ENCODE measurements at places on chromosomes 2 and 18.

GRCh38 chr18:12769136-12769535, 66.3 kb downstream of the PSMG2 start:
- peaks cover 4% of the 10 kb centered on the region for H3K4me1 ChIP-seq
- H3K27ac ChIP-seq: no peak overlapping the region
- no peak for DNase-seq
- peaks cover 3% of the 10 kb centered on the region for H3K36me3 ChIP-seq

DNA sequence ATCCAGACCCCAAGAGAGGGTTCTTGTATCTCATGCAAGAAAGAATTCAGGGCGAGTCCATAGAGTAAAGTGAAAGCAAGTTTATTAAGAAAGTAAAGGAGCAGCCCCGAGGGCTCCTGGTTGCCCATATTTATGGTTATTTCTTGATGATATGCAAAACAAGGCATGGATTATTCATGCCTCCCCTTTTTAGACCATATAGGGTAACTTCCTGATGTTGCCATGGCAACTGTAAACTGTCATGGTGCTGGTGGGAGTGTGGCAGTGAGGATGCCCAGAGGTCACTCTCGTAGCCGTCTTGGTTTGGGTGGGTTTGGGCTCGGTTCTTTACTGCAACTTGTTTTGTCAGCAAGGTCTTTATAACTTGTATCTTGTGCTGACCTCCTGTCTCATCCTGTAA, 750.2 kb upstream of the FANCL start:
- no peaks in the 10 kb centered on the region for H3K36me3 ChIP-seq
- no peaks in the 10 kb centered on the region for H3K27me3 ChIP-seq
- H3K4me1 ChIP-seq: no peaks in the 10 kb centered on the region
- no peak overlapping the region for H3K27ac ChIP-seq

DNA sequence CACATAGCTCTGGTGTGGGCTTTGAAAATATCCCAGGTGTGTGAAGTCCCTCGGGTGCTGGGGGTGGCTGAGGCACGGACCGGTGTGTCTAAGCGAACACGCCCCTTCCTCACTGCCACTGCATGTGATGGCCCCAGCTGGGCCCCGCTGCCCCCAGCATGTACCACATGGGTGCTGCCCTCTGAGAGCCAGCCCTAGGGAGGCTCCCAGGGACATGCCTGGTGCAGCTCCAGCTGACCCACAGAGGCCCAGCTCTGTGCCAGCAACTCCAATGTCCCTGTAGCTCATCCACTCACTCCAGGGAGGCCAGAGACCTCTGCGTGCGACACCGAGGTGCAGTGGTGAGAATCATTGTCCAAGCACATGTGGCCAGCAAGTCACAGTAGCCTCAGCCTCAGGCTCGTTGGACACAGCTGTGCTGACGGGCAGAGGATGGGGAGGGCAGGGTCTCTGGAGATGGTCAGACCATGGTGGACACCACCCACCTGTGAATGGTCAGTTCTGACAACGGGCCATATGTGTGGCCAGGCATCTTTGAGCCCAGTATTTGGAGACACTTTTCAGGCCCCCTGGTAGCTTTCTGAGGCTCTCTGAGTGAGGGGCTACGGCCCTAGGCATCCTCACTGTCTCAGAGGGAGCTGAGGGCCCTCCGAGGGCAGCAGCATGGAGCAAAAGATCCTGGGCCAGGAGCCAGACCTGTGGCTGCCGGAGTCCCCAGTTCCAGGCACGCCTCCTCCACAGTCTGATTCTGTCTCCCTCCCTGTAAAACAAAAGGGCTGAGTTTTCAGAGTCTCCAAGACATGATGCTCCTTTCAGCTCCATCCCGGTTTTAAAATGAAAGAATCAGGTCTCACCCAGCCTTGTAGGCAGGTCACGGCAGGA, 220.7 kb downstream of the NDUFA10 start:
- H3K4me3 ChIP-seq: no peak overlapping the region
- H3K36me3 ChIP-seq: peaks cover 2% of the 10 kb centered on the region
- peaks cover 34% of the 10 kb centered on the region for H3K27me3 ChIP-seq
- no peak overlapping the region for H3K27ac ChIP-seq
- no peak for DNase-seq
- H3K4me1 ChIP-seq: peaks cover 4% of the 10 kb centered on the region

GRCh38 chr18:67354091-67354490, 162.4 kb downstream of the DSEL start:
- no peak overlapping the region for H3K27ac ChIP-seq
- peaks cover 3% of the 10 kb centered on the region for H3K4me1 ChIP-seq
- H3K4me3 ChIP-seq: no peak overlapping the region
- H3K36me3 ChIP-seq: no peaks in the 10 kb centered on the region

- H3K27me3 ChIP-seq: peaks cover 6% of the 10 kb centered on the region
- H3K27ac ChIP-seq: no peak overlapping the region
- H3K4me3 ChIP-seq: no peak overlapping the region
- no peaks in the 10 kb centered on the region for H3K4me1 ChIP-seq
These were observed 110.0 kb upstream of the ETAA1 start for GRCh38 chr2:67286981-67287759.

GRCh38 chr2:127090281-127091120, 16.5 kb downstream of the BIN1 start:
- no peak for DNase-seq
- H3K4me3 ChIP-seq: no peak overlapping the region
- peaks cover 6% of the 10 kb centered on the region for H3K36me3 ChIP-seq
- no peaks in the 10 kb centered on the region for H3K27me3 ChIP-seq
- H3K4me1 ChIP-seq: peaks cover 12% of the 10 kb centered on the region
- H3K27ac ChIP-seq: no peak overlapping the region

DNA sequence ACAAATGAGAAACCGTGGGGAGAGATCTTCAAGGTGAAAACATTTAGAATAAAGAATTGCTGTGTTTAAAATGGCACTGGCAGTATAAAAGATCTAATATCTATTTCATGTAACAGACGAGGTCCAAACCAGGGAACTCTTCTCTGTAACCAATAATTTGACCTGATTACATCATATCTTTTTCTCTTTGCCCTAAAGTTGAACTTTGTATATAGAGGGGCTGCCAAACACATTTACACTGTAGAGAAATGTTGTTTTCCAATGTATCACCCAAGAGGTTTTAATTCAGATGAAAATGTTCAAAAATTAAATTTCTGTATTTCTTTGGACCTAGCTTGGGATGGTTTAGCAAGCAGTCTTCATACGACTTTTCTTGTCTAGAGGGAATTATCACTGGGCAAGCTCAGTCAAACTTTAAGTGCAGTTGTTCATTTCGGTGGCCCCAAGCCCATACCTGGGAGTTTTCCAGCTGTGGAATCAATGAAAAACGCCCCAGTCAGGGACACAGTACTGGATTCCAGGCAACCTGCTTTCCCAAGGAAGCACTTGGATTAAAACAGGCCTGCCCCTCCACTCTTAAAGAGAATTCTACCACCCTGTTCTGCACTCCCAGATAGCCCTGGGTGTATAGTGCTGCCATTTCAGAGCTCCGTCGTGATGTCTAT, 208.5 kb upstream of the FN1 start:
- no peak overlapping the region for H3K27ac ChIP-seq
- no peaks in the 10 kb centered on the region for H3K36me3 ChIP-seq
- H3K4me1 ChIP-seq: no peaks in the 10 kb centered on the region
- H3K27me3 ChIP-seq: no peaks in the 10 kb centered on the region
- DNase-seq: no peak
- H3K4me3 ChIP-seq: no peak overlapping the region

GRCh38 chr18:76260941-76261472, 234.0 kb downstream of the ZNF516 start:
- no peaks in the 10 kb centered on the region for H3K4me1 ChIP-seq
- no peak for DNase-seq
- H3K4me3 ChIP-seq: no peak overlapping the region

Measured in effector memory CD8-positive, alpha-beta T cell (primary cell).